ENCODE measurements at places on chromosomes 3 and 15. TPM values are rescaled to one million over a fixed set of nuclear protein-coding genes. Genes with fewer than 3 reads are reported as not detected.

The ACAN gene
- total RNA-seq, result 0.88 TPM

The GPR87 gene
- 2.1 TPM for total RNA-seq

The ISLR2 gene
- total RNA-seq, result 0.28 TPM

The MRAS gene
- 7.1 TPM for total RNA-seq

The ARPIN gene
- 13.6 TPM for total RNA-seq

The CALML4 gene
- total RNA-seq, result 8.5 TPM

The SPATA12 gene
- 0.44 TPM for total RNA-seq

The CNTN3 gene
- total RNA-seq, result not detected

The FANCD2OS gene
- total RNA-seq, result not detected

The CSPG4 gene
- total RNA-seq, result 0.19 TPM

The DIS3L gene
- 31.4 TPM for total RNA-seq

The AQR gene
- total RNA-seq, result 23.9 TPM
